ENCODE measurements at places on chromosomes 6 and 20.

GRCh38 chr20:38167851-38168760, 3.0 kb upstream of the TGM2 start:
- no peak for DNase-seq

GRCh38 chr6:44373787-44374186, 13.7 kb upstream of the CDC5L start:
- no peak for DNase-seq

- no peak for DNase-seq
Observed at GRCh38 chr6:49551866-49552129, 1.3 kb downstream of the C6orf141 start.

DNA sequence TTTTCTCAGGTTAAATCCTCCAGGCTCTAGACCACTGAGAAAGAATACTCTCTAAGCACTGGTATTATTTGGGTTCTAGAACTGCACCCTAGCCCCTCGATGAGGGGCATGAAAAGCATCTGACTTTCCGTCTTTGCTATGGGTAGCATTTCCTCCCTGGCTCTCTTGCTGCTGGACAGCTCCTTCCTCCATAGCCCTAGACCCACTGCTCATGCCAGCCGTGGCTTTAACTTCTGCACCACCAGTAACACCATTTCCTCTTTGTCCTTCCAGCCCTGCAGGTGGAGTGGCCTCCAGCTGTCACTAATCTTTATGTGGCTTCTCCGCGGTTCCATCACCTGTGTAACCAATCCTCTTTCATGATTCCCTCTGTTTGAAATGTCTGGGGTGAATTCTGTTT, 194.9 kb downstream of the SCP2D1 start:
- no peak for DNase-seq

- no peak for DNase-seq
Observed at GRCh38 chr6:31473780-31474761, 23.9 kb upstream of the MICB start.

DNA sequence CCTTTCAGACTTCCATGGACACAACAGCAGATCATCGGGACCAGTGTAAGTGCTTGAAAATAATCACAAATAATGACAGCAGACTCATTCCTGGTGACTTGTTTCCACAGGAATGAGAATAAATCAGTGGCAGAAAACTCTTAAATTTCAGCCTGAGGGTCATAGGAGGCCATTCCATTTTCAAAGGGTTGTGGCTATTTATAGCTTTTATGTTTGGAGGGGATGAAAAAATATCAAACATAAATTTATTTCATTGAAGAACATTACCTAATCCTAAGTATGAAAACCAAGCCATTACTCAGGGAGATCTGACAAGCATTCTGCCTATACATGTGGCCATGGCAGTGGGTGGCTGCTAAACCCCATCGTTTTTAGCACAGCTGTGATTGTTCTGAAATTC, 173.6 kb upstream of the CNR1 start:
- DNase-seq: no peak

GRCh38 chr6:66965227-66965626, 1258.2 kb upstream of the EYS start:
- DNase-seq: no peak

DNA sequence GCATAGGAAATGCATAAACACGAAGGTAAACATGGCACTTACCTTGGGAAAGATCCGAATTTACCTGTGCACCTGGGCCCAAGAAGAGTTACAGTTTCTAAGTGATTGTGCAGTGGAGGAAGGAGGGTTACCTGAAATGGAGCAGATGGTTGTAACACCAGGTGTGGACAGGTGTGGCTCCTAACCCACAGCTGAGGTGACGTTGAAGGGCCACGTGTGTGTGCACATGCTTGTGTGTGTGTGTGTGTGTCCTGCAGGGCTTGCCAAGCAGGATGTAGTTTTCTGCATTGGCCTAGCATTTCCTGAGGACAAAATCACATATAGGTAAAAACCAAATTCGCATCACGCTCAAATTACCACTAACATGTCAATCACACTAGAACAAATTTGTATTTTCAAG, 240.8 kb downstream of the ANKRD60 start:
- no peak for DNase-seq

DNA sequence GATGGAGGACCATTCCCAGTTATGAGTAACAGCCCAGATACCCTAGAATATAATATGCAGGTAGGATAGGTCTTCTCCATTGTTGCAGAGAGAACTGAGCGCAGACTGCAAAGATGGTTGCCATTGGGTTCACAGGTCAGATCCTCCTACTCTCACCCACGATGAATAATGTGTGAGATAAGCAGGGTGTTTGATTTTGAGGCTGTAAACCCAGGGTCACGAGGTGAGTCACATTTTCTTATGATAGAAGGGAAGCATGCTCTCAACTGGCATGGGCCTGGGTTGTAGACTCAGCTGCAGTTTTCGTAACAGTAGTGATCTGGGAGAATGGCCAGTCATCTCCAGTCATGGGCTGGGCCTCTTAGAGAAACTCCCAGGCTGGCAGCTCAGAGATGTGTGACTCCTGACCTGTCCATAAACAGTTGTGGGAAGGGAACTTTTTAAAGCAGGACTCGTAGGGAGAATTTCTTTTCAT, 74.2 kb downstream of the CD164 start:
- DNase-seq: no peak

DNA sequence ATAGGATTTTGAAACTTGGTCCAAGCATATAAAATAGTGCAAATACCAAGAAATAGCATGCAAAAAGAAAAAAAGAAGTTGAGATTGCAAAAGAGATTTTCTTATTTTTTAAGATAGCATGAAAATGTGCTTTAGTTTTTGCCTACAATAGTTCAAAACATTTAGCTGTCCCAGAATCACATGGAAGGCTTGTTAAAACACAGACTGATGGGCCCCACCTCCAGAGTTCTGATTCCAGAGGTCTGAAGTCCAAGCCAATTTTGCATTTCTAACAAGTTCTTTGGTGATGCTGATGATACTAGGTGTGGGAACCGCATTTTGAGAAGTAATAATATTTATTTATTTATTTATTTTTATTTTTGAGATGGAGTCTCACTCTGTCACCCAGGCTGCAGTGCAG, 33.7 kb upstream of the LOC128125822 start:
- no peak for DNase-seq

DNA sequence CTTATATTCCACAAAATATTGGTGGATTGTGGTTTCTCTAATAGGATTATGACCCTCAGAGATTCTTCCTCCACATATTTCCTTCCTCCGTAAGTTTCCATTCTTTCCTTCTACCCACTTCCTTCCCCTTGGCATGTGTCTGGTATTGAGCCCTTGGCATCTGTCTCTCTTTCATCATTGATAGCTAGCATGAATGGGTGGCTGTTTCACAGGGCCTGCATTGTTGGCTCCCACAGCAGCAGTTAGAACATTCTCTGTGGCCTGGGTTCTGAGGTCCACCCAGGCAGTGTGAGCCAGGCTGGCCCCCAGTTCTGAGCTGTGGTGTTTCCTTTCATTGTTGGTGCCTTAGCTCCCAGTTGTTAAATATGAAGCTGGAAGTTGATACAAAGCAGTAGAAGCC, 125.3 kb downstream of the ANKS1A start:
- no peak for DNase-seq
